ENCODE measurements at places on chromosomes 5 and 9.

DNA sequence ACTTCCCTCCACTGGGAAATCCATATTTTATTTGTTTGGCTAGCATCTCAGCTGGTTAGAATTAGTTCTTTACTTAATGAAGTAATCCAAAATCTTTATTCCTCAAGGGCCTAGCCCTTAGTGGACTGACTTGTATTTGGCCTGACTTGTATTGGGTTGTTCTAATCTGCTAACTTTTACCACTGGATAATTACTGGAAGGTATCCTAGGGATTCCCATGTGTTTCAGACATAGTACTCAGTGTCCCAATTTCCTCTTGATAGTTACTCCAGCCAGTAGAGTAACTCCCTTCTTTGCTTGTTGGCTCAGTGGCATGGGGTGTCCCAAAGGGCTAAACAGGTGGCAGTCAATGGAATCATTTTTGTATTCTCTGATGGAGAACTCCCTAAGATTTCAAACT, 156.0 kb downstream of the DCP2 start:
- no peak for DNase-seq

- DNase-seq: no peak
These were observed 26.1 kb upstream of the CAST start for GRCh38 chr5:96636046-96636445.

DNA sequence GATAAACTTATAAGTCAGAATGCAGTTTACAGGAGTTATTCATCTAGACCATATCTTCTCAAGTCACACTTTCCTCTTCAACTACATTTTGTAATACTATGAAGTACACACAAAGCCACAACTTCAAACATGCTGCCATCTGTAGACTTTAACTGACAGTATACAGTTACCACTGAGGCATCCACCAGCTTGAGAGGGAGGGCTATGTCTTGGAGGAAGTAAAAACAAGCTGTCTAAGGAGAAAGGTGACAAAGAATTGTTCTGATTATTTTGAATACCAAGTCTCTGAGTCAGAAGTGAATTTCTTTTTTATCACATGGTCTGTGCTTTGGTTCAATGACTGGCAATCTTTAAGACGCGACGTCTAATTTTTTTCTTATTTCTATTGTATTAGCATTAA, 97.6 kb upstream of the CDH10 start:
- no peak for DNase-seq

GRCh38 chr9:31272456-31273295, 1111.8 kb upstream of the ACO1 start:
- no peak for DNase-seq
